Activated CD8-positive, alpha-beta T cell treated with anti-CD3 and anti-CD28 coated beads for 36 hours (primary cell): ENCODE measurements at places on chromosomes 2 and 18. TPM values are rescaled to one million over a fixed set of nuclear protein-coding genes. Genes with fewer than 3 reads are reported as not detected.

Gene LOXHD1
- total RNA-seq: 0.11 TPM

Gene TUBB8B
- not detected for total RNA-seq

Gene GRHL1
- 0.20 TPM for total RNA-seq

Gene ELOA2
- not detected for total RNA-seq

Gene CCL20
- 5.3 TPM for total RNA-seq

Gene COL3A1
- total RNA-seq: not detected

Gene IL18R1
- total RNA-seq: 15.0 TPM

Gene LAMA3
- not detected for total RNA-seq

- no peak overlapping the region for H3K4me3 ChIP-seq
- H3K27me3 ChIP-seq: no peaks in the 10 kb centered on the region
- H3K27ac ChIP-seq: no peak overlapping the region
Measured at GRCh38 chr2:186959486-186959885, 110.5 kb upstream of the ZSWIM2 start.

GRCh38 chr2:195659982-195660890 is 3.2 kb downstream of the SLC39A10 start:
- peak overlapping the region; percentile 100 for H3K27ac ChIP-seq
- DNase-seq: peak; percentile 90
- peaks cover 29% of the 10 kb centered on the region for H3K36me3 ChIP-seq

DNA sequence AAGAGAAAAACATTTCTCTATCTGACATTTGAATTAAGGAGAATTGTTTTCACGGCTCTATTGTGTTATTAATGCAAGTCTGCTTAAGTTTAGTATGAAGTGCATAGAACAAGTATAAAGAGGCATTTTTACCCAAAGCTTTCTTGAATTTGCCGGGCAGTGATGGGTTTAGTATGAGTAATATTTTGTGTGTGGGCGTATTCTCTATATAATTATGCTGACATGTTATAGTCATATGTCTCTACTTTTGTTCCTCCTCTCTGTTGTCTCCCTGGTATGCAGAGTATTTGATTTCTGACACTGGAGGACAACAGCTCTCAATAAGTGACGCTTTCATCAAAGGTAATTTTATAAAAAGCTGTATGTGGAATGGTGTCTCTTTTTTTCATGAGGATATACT is 45.9 kb downstream of the PIKFYVE start:
- no peak for DNase-seq
- no peak overlapping the region for H3K4me3 ChIP-seq
- H3K36me3 ChIP-seq: peaks cover 23% of the 10 kb centered on the region
- H3K27me3 ChIP-seq: no peaks in the 10 kb centered on the region
- peaks cover 18% of the 10 kb centered on the region for H3K4me1 ChIP-seq

- no peak for DNase-seq
- H3K36me3 ChIP-seq: no peaks in the 10 kb centered on the region
- H3K4me1 ChIP-seq: no peaks in the 10 kb centered on the region
- no peak overlapping the region for H3K4me3 ChIP-seq
- H3K27me3 ChIP-seq: no peaks in the 10 kb centered on the region
- no peak overlapping the region for H3K27ac ChIP-seq
Measured at GRCh38 chr2:126627643-126628042, 28.3 kb upstream of the GYPC start.

DNA sequence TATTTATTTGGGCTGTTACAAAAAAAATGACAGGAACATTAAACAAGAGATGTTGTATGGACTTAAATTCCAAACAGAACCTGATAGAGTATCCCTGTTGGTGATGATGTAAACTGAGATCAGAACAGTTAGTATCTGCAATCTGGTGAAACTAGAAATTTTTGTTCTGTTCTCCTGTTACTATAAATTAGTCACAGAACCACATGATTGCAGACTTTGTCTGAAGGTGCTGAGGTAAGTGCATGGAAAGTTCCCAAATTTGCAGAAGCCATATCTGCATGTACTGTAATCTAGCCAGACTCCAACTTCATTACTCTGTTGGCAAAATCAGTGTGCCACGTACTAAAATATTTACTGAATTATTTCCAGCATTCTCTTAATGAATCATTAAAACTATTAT is 516.3 kb upstream of the FSIP2 start:
- no peaks in the 10 kb centered on the region for H3K4me1 ChIP-seq
- DNase-seq: no peak
- no peak overlapping the region for H3K4me3 ChIP-seq
- no peak overlapping the region for H3K27ac ChIP-seq
- no peaks in the 10 kb centered on the region for H3K27me3 ChIP-seq
- no peaks in the 10 kb centered on the region for H3K36me3 ChIP-seq

DNA sequence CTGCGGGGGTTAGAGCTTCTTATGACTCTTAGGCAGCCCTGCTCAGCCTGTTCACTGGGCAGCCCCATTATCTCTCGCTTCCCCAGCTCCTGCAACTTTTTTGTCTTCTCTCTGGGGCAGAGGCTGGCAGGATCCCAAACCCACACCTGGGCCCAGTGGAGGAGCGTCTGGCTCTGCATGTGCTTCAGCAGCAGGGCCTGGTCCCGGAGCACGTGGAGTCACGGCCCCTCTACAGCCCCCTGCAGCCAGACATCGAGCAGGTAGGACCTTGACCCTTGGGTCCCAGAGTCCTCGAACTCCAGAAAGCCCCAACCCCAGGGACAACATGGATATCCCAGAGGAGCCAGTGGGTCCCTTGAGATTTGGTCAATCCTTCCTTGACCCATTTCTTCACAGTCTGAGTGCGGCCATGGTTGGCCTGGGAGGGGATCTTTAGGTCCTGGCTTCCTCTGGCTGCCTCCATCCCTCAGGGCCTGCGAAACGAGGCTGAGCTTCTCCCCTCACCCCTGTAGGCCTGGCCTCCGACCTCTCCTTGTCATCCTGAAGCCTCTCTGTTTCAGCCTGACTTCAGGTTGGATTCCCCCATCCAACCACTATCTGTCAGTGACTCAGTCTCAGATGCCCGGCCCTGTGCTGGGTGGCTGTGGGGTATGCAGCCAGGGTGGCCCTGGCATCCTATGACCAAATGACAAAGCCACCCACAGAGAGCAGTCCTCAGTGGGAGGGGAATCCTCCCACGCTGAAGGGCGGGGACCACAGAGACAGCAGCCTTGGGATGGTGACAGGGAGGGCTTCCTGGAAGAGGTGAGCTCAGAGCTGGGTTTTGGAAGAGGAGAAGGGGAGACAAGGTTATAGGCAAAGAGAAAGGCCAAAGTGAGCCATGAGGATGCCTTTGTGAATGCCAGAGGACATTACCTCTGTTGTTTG is 214.2 kb downstream of the DYSF start:
- DNase-seq: no peak
- H3K4me1 ChIP-seq: no peaks in the 10 kb centered on the region
- no peaks in the 10 kb centered on the region for H3K36me3 ChIP-seq
- H3K27me3 ChIP-seq: no peaks in the 10 kb centered on the region

DNA sequence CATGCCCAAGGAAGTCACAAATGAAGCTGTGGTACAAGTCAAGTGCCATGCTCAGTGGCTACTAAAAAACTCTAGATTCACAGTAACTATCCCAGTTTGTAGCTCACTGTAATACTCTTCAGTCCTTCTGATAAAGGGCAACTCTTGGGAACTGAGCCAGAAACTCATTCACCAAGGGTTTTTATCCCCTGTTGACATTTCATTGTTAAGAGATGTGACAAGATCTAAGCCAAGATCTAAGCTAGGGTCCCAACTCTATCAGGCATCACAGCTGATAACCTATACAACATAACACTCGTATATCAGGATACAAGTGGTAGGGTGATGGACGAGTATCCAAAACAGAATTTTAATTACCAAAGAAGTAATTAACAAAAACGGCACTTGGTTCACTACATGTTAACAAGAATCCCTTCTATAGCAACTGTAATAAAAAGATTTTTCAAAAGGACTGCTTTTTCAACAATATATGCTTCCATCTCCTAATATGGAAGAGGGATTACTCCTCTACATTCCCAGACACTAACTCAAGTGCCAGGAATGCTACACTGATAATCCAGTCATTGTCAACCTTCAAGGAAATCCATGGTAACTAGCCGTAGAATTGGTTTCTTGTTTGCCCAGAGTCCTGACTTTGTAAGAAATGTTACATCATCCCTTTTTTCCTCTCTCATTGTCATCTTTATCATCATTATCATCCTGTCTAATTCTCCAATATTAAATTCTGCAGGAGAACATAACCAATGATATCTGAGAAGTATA is 111.7 kb downstream of the CDH2 start:
- DNase-seq: no peak
- H3K36me3 ChIP-seq: no peaks in the 10 kb centered on the region
- no peak overlapping the region for H3K27ac ChIP-seq
- no peaks in the 10 kb centered on the region for H3K4me1 ChIP-seq
- H3K4me3 ChIP-seq: no peak overlapping the region

DNA sequence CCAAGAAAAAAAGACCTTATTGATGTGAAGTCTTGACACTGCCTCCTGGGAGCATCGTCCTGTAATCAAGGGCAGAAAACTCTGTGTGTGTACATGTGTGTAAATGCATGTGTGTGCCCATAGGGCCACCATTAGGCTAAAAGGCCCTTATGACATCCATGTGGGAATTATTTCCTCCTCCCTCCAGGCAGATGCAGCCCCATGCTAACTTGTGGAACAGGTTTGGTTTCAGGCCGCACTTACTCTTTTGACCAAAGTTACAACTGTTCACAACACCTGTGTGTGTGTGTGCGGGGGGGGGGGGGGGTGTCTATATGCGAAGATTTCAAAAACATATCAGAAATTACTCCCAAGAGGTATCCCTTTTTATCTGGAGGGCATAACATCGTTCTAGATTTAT is 87.4 kb upstream of the SLC14A2 start:
- no peak overlapping the region for H3K27ac ChIP-seq
- no peak overlapping the region for H3K4me3 ChIP-seq
- H3K27me3 ChIP-seq: peaks cover 3% of the 10 kb centered on the region
- H3K4me1 ChIP-seq: no peaks in the 10 kb centered on the region
- DNase-seq: no peak

DNA sequence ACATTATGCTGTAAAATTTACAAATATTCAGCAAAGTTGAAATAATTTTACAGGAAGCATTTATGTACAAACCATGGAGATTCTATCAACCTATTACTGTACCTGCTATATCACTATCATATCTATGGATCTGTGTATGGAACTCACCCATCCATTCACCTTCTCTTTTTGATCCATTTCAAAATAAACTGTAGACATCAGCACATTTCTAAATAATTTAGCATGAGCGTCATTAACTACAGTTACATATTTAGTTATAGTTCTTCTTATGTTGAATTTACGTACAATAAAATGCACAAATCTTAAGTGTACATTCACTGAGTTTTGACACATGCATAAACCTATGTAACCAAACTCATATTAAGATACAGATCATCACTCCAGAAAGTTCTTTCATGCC is 127.8 kb upstream of the BCL2L11 start:
- no peak overlapping the region for H3K4me3 ChIP-seq
- H3K36me3 ChIP-seq: no peaks in the 10 kb centered on the region
- H3K27me3 ChIP-seq: peaks cover 1% of the 10 kb centered on the region
- H3K4me1 ChIP-seq: peaks cover 18% of the 10 kb centered on the region
- no peak for DNase-seq
- H3K27ac ChIP-seq: no peak overlapping the region

DNA sequence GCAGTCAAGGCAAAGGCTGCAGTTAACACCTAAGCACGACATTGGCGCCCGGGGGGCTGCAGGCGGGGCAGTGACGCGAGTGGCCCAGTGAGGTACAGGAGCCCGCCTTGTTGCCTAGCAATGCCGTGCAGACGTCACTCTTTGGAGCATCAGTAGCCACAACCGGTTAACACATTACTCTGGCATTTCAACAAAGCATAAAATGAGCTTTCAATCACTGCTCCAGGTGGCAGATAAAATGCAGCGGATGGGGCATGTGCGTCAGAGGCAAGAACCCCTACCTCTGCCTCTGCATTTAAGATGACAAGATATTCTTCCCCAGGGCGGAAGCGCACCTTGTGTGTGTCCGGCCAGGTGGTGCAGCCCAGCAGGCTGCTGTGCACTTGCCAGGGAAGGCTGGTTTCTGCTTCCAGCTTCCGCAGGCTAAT is 139.4 kb downstream of the MTCL1 start:
- H3K27ac ChIP-seq: no peak overlapping the region
- H3K4me3 ChIP-seq: no peak overlapping the region
- H3K27me3 ChIP-seq: no peaks in the 10 kb centered on the region
- H3K4me1 ChIP-seq: no peaks in the 10 kb centered on the region
